ENCODE measurements at places on chromosomes 2 and 18.

GRCh38 chr18:37341016-37341415, 224.6 kb downstream of the CELF4 start:
- no peak for DNase-seq

- no peak for DNase-seq
Measured at GRCh38 chr2:229127471-229127870, 143.6 kb downstream of the PID1 start.

GRCh38 chr2:141137122-141137693, 993.6 kb downstream of the LRP1B start:
- DNase-seq, result no peak

DNA sequence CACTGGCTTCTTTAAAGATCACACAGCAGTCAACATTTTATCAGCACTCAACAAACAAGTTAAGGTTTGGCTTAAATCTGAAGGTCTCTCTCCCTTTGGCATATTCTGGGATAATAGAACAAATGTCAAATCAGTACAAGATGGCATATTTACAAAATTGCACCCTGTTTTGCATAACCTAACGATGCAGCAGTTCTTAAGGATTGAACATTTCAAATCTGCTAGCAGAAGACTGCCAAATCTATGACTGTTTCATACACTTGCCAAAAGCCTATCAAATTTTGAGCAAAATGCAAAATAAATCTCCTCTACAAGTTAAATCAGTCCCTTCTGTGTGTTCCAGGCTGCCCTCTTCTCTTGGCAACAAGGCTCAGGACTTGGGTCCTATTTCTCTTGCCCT, 73.6 kb downstream of the DPP4 start:
- DNase-seq, result no peak

DNA sequence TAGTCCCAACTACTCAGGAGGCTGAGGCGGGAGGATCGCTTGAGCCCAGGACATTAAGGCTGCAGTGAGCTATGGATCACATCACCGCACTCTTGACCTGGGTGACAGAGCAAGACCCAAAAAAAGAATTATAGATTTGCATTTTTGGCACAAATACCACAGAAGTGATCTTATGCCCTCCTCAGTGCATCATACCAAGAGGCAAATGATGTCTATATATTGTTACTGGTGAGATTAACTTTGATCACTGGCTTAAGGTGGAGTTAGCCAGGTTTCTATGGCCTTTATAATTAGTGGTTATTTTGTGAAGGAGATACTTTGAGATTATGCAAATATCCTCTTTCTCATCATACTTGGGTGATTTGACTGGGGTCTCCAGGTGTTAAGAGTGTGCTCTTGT, 22.1 kb upstream of the CATIP start:
- DNase-seq, result no peak

- DNase-seq, result no peak
Measured at GRCh38 chr2:177675350-177675821, 282.8 kb downstream of the AGPS start.

DNA sequence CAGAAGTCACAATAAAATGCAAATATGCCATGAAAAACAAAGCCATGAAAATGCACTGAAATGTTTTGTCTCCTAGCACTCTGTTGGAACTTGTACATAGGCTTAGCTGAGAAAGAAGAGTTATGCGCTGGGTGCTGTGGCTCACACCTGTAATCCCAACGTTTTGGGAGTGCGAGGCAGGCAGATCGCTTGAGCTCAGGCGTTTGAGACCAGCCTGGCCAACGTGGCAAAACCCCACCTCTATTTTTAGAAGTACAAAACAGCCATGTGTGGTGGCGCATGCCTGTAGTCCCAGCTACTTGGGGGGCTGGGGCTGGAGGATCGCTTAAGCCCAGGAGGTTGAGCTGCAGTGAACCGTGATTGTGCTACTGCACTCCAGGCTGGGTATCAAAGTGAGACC, 39.9 kb downstream of the IRS1 start:
- DNase-seq, result no peak

DNA sequence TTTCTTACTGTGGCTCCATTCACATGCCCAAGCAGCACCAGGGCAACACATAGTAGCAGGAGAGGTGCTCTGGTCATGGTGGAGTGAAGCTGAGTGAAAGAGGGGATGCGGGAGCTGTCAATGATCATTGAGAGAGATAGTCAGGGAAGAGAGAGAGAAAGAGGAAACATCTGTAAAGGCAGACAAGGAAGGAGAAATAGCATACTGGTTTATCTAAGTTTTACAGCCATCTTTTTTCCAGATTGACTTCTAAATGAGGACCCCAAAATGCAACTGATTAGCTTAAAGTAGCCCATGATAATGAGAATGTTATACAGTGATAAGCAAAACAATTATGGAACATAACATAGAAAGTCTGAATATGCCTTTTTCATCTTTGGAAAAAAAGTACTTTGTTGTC, at the start of gene C2orf66:
Gene C2orf66 (minus strand): TSS at position 96 of the 400 bp plus-strand sequence. CDS start 19 bp downstream, at position 77.
- DNase-seq, result no peak

GRCh38 chr2:164771897-164772296, 69.7 kb downstream of the COBLL1 start:
- DNase-seq, result no peak

DNA sequence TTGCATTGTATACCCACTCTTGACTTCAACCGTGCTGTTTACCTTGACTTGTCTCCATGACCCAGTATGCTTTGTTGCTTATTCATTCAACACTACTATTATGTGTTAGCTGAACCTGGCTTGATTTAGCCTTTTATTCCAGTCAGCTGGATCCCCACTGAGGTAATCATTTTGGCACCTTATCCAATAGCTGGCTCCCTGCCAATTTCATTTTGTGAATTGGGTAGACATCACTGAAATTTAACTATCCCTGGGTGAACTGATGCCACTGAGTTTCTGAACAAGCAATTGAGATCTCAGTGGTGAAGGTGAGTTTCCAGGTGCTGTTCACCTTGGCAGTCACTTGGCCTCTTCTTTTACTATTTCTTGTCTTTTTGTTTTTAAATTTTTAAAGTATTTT, 584.3 kb downstream of the ADCYAP1 start:
- DNase-seq, result no peak

DNA sequence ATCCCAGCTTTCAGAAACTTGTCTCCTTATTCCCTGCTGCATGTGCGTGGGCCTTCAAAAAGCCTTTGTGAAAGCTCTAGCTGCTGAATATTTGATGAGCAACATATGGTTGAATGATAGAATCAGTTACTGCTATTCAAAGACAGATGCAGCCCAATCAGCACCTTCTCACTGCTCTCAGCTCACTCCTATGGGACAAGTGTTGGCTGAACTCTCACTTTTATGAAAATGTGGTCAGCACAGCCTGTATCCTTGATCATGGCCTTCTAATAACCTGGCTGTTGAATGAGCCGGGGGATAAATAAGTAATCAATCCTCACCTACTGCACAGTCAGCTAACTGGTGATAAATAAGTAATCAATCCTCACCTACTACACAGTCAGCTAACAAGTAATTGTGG, 103.2 kb downstream of the PIEZO2 start:
- no peak for DNase-seq

DNA sequence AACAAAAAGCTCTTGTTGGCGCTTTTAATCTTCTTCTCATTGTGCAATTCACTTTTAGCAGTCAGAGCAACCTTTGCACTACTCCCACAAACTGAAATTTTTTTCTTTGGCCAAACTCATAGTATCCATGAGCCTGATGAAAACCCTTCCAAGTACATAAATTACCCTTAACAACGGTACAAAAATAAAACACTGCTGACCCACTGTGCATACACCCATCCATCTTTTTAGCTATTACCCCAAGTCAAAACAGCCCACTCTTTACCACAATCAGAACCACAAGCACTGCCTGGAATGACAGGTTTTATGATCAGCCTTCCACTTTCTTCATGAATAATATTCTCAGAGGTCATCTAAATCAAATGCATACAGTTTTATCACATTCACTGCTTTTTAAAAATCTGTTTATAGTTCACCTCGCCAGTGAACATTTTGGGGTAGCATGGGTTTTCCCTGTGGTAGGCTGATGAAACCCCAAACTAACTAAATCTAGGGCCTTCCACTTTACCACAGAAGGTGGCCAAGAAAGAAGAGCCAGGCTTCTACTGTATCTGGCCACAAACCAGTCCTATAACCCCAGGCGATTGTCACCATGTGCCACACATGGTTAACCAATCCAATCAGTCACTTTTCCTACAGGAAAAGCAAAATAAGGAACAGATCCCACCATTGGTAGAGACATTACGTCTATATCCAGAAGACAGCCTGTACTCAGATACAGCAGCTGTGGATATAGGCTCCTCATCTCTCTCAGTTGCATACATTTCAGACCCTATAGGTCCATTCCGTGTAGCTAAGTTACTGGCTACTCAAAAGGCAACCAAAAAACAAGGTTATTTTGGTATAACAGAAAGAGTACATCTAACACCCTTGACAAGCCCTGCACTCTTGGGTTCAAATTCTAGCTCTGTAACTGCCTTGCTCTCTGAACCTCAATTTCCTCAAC, 171.3 kb downstream of the THADA start:
- no peak for DNase-seq

DNA sequence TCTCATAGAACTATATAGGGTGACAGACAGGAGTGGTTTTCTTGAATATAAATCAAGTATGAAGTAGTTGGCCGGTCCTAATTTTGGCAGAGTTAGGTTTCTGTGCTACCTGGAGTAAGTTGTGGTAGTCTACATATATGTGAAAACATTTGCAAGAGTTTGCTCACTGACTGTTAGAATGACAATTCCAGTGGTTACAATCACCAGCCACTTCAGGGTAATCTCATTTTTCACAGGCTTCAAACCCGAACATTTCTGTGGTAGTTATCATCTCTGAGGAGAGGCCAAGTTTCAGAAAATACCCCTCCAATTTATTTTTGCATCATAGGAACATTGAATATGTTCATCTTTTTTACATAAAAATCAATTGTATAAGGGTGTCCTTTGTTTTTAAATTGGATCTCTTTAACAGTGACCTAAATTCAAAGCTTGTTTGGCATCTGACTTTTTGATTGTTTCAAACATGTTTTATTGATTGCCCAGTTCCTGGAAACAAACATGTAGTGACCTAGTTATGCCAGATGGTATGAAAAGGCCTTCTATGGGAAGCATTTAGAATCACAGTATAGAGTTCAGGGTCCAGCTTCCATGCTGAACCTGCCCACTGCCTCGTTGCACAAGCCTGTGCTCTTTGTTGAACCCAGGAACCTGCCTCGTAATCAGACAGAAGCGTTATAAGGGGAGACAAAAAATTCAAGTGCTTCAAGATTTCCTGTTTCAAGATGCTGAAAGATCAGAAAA, 250.6 kb downstream of the LTBP1 start:
- DNase-seq, result no peak

DNA sequence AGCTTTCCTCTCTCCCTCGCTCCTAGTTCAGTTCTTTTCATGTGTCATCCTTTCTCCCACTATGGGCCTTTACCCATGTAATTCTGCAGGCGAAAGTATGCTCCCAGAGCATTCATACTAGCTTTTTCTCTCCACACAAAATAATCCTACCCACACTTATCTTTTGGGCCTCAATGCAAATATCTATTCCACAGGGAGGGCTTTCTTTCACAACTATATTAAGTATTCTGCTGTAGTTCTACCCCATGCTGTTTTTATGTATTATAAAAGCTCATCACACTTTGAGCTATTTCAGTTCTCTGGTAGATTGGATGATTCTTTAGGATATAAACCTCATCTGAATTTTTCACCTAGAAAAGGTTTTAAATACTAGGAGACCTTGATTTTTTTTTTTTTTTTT, 774.6 kb upstream of the CRIM1 start:
- DNase-seq, result no peak

DNA sequence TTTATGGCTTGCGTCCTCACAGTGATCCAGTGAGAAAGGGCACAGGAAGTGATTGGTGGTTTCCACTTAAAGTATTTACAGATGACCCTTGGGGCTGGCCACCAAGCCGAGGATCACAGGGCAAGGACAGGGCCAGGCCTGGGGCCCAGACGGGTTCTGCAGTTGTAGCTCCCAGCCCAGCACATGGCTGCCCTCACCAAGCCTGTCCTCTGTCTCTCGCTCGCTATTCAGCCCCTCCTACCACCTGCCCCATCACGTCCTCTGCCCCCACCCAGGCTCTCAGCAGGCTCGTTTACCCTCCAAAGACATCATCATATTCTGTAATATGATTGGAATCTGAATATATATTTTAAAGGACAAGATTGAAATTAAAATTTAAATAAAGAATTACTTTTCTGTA, 246.0 kb downstream of the KLHL29 start:
- DNase-seq, result no peak

DNA sequence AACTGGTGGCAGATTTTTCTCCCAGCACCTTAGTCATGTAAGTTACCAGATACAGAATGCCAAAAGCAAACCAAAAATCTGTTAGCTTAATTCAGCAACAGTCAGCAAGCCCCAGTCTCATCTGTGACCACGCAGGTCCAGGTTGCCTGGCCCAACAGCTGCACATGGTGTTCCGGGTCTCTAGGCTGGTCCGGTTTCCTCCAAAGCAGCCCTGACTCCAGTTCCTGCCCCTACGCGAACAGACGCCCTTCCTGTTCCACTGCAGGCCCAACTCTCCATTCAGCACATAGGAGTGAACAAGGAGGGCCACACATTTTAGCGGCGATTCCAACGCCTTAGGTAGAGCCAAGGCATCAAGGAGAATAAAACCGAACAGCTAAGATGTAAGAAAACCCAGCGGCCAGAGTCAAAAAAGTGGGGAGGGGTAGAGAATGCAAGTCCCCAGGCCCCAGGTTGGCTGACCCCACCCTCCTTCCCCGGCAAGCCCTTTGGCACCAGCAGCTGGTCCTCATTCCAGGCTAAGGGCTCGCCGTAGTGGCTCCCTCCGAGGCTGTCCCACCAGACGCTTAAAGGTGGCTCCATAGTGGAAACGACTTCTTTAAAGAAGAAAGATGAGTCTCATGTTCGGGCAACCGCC, 1.5 kb downstream of the STK25 start:
- no peak for DNase-seq

DNA sequence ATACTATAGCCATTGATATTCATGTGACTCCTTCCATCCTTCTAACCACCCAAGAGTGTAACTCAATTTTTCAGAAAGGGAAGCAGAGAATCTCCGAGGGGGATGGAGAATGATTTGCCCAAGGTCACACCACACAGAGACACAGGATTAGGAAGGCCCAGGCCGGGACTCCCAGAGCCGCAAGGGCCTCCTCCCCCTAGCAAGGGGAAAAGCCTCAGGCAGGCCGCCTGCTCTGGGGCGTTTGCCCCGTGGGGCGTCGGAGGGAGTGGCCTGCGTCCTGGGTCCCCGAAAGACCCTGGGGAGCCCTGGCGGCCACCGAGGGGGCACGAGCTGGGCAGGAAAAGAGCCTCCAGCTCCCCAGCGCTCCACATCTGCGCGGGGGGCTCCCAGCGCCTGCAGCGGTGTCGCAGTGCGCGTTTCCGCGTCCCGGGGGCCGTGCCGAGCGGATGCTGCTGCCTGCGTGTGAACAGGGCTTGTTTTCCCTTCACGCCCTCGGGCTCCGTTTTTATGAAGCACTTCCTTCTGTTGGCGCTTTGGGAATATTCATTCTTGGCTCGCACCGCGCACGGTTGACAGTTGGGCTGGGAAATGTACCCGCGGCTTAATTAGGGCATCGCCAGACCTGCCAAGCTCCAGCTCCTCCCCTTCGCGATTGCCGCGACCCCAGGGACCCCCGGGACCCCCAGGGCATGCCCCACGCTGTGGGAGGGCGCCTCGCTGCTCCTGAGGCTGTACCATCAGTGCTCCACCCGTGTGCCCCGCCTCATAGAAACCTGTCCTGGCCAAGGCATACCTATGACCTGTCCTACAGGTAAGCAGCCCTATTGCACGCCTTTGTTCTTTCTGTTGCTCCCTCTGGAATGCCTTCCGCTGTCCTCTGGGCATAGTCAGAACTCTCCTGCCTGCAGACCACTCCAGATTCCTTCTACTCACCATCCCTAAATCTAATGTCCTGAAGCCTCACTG, 158.9 kb upstream of the GLI2 start:
- DNase-seq, result no peak

Measured in activated CD4-positive, alpha-beta T cell treated with anti-CD3 and anti-CD28 coated beads, Interleukin-2, amount 50 U/mL, for 1 hour (primary cell).